ENCODE measurements at places on chromosomes 2 and 18. TPM values are rescaled to one million over a fixed set of nuclear protein-coding genes. Genes with fewer than 3 reads are reported as not detected.

The KCNG3 gene
- 0.48 TPM for total RNA-seq

The ABCB11 gene
- not detected for total RNA-seq

GRCh38 chr2:233813236-233814055 is 35.3 kb downstream of the MROH2A start:
- no peak overlapping the region for H3K4me3 ChIP-seq
- H3K36me3 ChIP-seq: no peaks in the 10 kb centered on the region
- DNase-seq: no peak
- peaks cover 2% of the 10 kb centered on the region for H3K4me1 ChIP-seq
- no peak overlapping the region for H3K27ac ChIP-seq
- peaks cover 10% of the 10 kb centered on the region for H3K27me3 ChIP-seq

DNA sequence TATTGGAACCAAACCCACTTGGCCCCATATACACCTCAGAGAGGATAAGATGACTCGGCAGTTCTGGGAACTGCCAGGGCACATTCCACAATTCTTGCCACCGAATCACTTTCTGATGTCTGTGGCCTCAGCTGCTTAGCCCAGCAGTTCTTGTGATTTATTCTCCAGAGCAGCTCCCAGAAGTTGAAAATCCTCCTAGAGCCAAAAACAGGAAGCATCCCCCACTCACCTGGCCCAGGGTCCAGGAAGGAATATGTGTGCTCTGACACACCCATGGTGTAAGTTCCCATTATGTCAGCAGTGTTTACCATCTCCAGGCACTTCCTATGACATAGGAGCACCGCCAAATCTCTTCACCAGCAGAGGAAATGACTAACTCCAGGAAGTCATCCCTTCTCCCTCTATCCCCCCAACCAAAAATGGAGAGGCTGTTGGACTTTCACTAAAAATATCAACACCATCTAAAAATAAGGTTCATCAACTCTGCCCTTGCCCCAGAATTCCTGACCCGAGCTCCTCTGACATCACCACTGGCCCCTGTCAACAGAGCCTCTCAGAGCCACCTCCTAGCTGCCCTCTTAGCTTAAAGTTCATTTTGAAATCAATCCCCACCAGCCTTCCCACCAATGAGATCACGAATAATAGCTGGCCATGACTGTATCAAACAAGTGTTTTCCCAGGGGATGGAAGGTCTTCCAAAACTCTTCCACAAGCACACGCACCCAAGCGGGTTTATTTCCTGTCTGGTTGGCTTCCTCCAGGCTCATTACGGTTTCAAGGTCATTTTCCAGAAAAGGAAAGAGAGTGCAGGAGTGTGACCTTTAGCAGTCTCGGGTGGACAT is 223.1 kb upstream of the PARD3B start:
- H3K27ac ChIP-seq: no peak overlapping the region
- DNase-seq: no peak
- H3K27me3 ChIP-seq: peaks cover 25% of the 10 kb centered on the region
- no peaks in the 10 kb centered on the region for H3K4me1 ChIP-seq
